ENCODE measurements at places on chromosomes 4 and X.

DNA sequence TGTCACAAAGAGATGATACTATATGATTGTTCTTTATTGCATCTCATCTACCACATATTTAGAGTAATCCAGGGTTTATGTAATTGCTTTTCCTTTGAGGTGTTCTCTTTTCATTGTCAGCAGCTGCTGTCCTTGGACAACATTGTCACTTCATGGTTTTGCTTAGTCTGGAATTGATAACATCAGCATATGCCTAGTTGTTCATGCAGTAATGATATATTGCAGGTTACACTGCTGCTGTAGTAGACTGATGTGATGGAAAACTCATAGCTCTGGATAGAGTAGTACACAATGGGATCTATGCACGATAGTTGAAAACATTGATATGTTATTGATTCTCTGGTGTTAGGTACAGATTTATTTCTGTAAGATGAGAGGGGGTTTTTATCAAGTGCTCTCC is 13.7 kb downstream of the NEIL3 start:
- no peak for DNase-seq

DNA sequence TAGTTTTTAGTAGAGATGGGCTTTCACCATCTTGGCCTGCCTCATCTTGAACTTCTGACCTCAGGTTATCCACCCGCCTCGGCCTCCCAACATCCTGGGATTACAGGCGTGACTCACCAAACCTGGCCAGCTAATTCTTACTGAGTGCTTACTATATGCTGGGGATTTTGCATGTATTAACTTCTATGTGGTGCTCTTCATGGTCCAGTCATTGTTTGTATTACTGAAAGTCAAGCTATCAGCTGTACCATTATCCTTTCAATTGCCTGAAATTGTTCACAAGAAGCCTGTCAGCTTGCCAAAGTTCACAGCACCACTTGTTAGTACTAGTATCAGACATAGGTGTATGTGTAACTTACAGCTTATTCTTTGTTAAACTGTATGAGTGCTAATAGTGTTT is 1272.1 kb downstream of the ARAP2 start:
- DNase-seq: no peak

DNA sequence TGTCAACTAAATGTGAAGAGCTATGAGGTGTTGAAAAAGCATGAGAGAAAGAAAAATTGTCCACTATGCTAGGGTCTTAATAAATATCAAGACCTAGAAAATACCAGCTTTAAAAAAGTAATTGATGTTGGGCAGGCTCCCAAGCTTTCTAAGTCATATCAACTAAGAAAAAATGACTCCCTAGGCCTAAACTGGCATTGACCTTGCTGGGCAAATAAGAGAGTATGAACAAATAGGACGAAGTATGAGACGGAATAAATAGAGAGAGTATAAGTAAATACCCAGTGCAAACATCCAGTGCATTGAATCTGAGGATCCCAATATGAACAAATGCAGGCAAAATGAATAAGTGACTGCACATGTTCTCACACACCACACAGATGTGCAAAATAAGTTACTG is 3.2 kb downstream of the KDR start:
- no peak for DNase-seq

- no peak for DNase-seq
These were observed 410.2 kb downstream of the FAM47A start for GRCh38 chrX:33721927-33722326.

DNA sequence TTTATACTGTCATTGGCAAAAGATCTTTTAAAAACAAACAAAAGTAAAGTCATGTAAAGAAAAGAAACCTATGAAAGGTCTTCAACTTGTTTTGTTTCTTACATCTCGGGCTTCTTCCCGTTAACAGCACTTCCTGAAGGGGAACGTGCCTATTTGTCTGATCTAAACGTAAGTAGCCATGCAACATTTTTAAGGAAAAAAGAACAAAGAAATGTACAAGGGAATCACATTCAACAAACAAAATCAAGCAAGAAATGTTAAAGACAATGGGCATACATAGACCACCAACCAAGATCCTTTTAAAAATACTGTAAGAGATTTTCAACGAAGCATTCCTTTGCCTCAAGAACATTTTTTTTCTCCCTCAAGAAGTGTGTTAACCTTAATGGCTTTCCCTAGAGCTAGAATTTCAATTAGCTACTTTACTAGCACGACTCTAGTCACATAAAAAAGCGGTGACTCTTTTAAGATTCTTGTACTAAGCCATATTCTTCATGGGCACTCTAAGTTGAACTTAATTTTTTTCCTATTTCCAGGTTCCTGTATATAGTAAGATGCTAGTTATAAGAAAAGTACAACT is 112.0 kb upstream of the TTC29 start:
- no peak for DNase-seq

- peak; percentile 28 for DNase-seq
These were observed 13.3 kb downstream of the HNRNPD start for GRCh38 chr4:82360298-82361177.

DNA sequence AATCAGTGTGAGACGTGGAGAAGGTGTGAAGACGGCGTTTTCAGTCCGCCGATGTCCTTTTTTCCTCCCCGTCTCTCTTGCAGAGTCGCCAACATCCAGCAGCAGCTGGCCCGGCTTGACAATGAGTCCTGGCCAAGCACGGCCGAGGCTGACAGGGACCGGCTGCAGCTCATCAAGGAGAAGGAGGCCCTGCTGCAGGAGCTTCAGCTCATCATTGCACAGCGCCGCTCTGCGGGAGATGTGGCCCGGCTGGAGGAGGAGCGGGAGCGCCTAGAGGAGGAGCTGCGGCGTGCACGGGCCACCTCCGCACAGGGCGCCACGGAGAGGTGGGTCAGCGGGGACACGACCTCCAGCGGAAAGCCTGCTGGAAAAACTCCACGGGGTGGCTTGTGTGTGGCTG is 47.1 kb upstream of the CLCN4 start:
- DNase-seq: no peak

- no peak for DNase-seq
These were observed 39.8 kb downstream of the IRF2 start for GRCh38 chr4:184434501-184435066.

Data from HFFc6 (cell line).